ENCODE measurements at places on chromosomes 3 and 15. TPM values are rescaled to one million over a fixed set of nuclear protein-coding genes. Genes with fewer than 3 reads are reported as not detected.

SMCO1 gene
- total RNA-seq, result not detected

ABCC5 gene
- total RNA-seq, result 16.9 TPM

GRCh38 chr15:96213045-96213444, 117.5 kb upstream of the NR2F2 start:
- no peak for DNase-seq

- DNase-seq, result no peak
Measured at GRCh38 chr15:64162478-64162868, 349 bp downstream of the PPIB start.

- peak; percentile 35 for DNase-seq
Measured at GRCh38 chr3:82055792-82056191, 294.3 kb upstream of the GBE1 start.

DNA sequence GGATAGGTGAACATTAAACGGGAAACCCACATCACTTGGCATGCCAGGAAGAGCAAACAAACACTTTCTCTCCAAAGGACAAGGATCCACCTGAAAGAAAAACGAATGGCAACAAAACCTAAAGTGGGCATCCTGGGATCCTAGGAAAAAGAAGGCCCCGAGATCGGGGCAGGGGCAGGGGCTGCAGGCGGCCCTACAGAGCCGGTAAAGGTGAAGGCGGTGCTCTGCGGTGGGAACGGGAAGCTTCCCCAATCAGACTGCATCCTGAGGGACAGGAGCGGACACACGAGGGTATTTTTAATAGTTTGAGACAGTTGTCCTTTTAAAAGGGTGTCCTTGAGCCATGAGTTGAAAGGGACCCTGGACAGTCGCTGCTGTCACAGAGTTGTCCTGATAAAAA, 24.9 kb upstream of the GABRA5 start:
- DNase-seq, result no peak

DNA sequence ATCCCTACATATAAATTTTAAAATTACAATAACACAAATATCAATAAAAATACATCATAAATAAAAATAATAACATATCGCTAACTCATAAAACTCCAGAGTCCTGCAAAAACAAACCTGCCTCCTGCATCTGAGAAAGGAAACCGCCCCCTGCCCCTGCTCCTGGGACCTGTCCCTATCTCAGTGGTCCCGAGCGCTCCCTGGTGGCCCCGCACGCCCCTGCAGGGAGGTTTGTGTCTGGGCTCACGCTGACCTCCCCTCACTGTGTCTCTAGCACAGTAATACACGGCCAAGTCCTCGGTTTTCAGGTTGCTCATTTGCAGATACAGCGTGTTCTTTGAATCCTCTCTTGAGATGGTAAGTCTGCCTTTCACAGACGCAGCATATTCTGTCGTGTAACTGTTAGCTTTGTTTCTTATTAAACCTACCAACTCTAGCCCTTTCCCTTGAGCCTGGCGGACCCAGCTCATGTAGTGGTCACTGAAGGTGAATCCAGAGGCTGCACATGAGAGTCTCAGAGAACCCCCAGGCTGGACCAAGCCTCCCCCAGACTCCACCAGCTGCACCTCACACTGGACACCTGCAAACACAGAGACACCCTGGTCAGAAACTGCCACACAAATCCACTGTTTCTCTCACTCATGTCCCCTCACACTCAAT, 554.1 kb downstream of the GOLGA6L6 start:
- DNase-seq, result no peak

- no peak for DNase-seq
Measured at GRCh38 chr3:16148783-16149182, 25.7 kb upstream of the GALNT15 start.
